ENCODE measurements at places on chromosomes 12 and 14.

DNA sequence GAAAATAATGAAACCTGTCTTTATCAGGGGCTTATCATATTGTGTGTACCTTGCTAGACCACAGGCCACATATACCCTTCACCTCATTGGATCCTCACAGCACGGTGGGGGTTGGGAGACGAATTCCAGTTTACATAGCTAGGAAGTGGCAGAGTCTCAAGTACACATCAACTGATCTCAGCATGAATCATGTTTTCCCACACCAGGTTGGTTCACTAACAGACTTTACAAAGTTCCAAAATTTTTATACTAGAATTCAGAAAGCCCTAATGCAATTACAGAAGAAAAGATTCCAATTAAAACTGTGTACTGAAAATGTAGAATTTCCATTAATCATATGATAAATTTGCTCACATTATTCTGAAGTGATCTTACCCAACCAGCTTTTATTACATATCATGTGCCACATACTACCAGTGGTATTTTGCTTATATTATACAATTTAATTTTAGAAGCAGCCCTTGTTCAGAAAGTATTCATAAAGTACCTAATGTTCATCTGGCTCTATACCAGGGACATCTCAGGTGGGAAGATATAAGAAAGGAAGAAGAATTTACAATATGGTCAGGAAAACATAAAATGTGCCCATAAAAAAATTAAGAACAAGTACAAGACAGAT, 196.2 kb downstream of the ITPR2 start:
- DNase-seq: no peak

DNA sequence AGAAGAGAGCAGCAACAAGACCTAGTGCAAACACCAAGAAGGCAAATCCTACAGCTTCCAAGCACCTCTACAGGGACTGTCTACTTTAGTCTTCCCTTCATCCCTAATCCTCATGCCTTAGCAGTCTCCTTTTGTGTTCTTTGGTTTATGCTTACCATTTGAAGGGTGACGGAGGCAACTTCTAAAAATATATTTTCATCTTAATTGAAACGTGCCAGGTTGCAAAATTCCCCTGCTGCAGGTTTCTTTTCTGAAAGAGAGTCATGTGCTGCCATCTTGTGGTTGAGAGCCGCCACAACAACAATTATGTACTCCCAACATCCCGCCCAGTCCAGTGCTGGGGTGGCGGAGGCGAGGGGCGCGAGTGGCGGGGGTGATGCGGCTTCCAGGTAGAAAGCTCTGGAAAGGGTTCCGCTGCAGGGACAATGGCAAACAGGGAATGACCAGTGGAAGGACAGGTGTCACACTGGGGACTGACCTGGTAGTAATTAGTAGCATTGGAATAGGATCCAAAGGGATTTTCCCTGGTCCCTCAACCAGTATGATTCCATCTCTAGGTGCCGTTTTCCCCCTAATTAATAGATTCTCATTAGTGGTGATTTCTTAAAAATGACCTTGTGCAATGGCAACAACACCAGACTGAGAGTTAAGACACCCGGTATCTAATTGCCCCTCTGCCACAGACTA, 80.3 kb upstream of the GNG2 start:
- peak; percentile 56 for DNase-seq

GRCh38 chr14:72517736-72518135, 376.2 kb downstream of the DPF3 start:
- DNase-seq: no peak

DNA sequence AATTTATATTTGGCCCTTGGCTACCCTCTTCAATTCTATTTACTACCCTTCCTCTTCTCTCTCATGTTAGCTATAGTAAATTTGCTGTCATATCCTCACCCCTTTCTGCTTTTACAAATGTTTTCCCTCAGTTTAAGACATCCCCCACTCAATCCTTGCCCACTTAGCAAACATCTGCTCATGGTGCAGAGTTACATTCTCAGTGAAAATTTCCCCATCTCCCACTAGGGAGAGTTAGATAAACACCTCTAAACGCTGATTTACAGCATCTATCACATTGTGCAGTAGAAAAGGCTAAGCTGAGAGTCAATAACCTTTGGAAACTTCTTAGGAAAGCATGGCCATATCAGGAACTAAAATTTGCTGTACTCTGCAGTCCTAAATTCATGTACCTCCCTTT, 69.0 kb downstream of the DENND5B start:
- no peak for DNase-seq

- DNase-seq: no peak
These were observed 12.9 kb upstream of the CORO1C start for GRCh38 chr12:108744021-108744897.
